Activated naive CD4-positive, alpha-beta T cell treated with anti-CD3 and anti-CD28 coated beads, Interleukin-2, amount 10 ng/mL, durations not matched to agents 7 days and 5 days (primary cell): ENCODE measurements at places on chromosomes 16 and 17.
A peak's percentile ranks its signal among the peaks of the same experiment; 100 is the strongest.

GRCh38 chr16:19991614-19992013, 82.1 kb downstream of the GPR139 start:
- no peak for DNase-seq

- no peak for DNase-seq
Measured at GRCh38 chr16:2288726-2289125, 20.8 kb upstream of the RNPS1 start.

DNA sequence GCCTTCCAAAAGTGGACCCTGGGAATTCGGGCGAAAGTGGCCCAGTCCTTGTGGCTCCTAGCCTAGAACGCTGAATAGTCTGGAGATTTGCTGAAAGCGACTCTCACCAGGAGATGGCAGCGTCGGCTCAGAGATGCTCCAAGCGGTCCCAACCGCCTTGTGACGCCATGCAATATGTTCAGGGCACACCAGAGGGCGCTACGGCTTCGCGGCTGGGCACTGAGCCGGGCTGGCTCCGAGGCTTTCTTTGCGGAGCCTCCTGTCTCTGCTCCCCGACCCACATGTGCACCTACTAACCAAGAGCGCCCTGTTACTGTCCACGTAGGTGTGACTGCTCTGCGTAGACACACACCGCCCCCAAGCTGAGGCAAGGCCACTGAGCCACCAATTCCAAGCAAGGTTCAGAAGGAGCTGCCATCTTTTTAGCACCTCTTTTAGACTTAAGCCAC, 36.9 kb downstream of the SYCE1L start:
- DNase-seq, result peak; percentile 92

DNA sequence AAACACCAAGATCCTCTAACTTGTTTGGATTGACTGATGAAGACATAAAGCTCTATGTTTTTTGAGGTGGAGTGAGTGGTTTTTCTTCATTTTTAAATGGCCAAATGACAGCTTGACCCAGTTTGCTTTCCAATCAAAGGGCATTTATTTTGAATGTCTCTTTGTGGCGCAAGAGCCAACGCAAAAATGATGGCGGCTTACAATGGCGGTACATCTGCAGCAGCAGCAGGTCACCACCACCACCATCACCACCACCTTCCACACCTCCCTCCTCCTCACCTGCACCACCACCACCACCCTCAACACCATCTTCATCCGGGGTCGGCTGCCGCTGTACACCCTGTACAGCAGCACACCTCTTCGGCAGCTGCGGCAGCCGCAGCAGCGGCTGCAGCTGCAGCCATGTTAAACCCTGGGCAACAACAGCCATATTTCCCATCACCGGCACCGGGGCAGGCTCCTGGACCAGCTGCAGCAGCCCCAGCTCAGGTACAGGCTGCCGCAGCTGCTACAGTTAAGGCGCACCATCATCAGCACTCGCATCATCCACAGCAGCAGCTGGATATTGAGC, 329 bp downstream of the NLK start:
- no peak for DNase-seq

GRCh38 chr17:60333628-60334031, 58.3 kb downstream of the USP32 start:
- no peak for DNase-seq

GRCh38 chr17:71878998-71879397, 241.8 kb upstream of the SOX9 start:
- DNase-seq, result no peak

DNA sequence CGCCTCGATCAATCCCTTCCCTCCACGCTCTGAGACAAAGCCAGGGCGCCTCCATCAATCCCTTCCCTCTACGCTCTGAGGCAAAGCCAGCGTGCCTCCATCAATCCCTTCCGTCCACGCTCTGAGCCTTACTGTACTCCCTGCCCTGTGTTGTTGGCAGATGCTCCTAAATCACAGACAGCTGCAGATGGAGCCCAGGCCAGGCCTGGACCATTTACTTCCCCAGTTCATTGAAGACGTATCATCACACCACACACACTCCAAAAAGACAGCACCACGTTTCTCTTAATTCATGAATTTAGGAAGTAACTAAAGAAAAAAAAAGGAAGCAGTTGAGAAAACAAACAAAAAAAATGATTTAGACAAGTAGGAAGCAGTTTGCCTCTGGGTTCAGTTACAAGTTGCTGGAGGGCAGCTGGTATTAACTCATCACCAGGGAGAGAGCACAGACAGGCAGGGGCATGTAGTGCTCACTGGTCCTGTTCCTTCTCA, 7.4 kb upstream of the CD300LD start:
- no peak for DNase-seq

GRCh38 chr16:16007743-16008111, 58.3 kb downstream of the ABCC1 start:
- DNase-seq, result no peak

DNA sequence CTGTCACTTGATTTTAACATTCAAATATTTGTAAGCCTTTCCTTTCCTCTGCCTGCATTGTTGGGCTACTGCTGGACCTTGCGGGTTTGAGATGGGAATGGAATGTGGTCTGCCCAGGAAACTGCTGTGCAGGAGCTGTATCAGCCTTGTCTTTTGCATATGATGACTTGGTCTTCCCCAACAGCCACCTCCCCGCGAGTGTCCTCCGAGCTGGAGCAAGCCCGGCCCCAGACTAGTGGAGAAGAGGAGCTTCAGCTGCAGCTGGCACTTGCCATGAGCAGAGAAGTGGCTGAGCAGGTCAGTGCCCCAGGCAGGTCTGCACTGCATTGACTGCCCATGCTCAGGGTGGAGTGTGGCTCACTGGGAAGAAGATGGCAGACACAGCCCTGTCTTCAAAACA, 52.8 kb downstream of the B9D1 start:
- DNase-seq, result no peak
